ENCODE measurements at places on chromosomes 11 and 22. TPM values are rescaled to one million over a fixed set of nuclear protein-coding genes. Genes with fewer than 3 reads are reported as not detected.
A peak's percentile ranks its signal among the peaks of the same experiment; 100 is the strongest.

ISX gene
- total RNA-seq, result not detected

CRYBA4 gene
- not detected for total RNA-seq

GNAZ gene
- 2.0 TPM for total RNA-seq

GRCh38 chr11:4511282-4512245 is 29.1 kb downstream of the OR52K1 start:
- DNase-seq, result no peak

GRCh38 chr11:34446386-34446785 is 7.7 kb downstream of the CAT start:
- no peak for DNase-seq

DNA sequence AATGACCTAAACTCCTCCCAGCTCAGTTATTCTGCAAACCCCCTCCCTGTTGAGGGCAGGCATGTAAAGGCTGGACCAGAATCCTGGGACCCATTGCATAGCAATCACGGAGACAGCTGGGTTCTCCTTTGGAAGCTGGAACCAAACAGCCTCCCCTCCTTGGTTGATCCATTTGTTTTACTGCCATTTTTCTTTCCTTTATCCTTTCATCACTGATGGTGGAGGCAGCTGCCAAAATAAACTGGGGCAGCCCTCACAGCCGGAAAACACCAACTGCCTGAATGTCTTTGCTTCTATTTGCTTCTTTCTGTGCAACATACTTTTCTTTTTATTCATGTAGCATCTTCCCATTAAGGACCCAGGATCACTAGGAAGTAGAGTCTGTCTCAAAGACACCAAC is 150.0 kb upstream of the SYT13 start:
- DNase-seq, result no peak

DNA sequence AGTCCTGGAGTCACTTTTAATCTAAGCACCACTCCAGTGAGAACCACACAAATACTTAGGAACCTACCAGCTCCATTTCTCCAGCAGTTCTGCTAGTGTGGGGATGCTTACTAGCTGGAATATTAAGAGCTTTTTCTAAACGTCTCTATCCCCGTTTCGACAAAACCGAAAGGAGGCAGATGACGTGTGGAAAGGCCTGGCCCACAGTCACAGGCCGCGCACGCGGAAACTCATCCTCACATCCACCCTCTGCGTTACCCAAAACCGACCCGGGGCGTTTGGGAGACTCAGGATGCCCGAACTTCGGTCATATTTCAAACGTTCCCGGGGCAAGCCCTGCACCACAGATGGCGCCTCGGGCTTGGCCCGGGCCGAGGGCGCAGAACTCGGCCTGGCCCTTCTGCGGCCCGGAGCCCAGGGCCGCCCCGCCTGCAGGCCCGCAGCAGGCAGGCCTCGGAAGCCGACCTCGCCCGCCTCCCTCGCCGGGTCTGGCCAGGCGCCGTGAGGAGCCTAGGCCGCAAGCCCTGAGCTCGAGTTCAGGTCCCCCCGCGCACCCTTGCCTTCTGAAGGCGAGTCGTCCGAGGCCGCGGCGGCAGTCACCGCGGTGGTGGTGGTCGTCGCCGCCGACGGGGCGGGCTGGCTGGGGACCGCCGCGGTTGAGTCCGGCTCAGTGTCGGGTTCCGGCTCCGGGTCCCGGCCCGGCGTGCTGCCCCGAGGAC is 473 bp downstream of the FNBP4 start:
- peak; percentile 81 for DNase-seq

- DNase-seq, result no peak
Observed at GRCh38 chr11:16027621-16028020, 328.7 kb downstream of the SOX6 start.

TEX54 gene
- total RNA-seq, result not detected

- no peak for DNase-seq
Observed at GRCh38 chr11:75777461-75778110, 9.0 kb downstream of the DGAT2 start.

DNA sequence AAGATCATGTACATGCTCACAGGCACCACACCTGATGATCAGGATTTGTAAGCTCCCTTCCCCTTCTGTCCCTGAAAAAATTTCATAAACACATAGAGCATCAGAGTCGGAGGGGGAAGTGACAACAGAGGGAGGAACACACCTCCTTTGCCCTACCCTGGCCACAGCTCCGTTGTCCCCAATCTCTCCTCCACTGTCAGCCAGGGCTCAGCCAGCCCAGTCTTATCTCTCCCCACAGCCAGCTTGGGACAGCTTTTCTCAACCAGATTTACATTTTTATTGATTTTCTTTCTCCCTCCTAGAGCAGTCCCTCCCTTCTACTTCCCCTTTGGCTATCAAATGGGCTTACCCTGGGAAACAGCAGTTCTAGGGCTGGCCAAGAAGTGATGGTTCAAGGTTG is 32.1 kb upstream of the TPBGL start:
- no peak for DNase-seq

RIN1 gene
- total RNA-seq, result 1.5 TPM

DNA sequence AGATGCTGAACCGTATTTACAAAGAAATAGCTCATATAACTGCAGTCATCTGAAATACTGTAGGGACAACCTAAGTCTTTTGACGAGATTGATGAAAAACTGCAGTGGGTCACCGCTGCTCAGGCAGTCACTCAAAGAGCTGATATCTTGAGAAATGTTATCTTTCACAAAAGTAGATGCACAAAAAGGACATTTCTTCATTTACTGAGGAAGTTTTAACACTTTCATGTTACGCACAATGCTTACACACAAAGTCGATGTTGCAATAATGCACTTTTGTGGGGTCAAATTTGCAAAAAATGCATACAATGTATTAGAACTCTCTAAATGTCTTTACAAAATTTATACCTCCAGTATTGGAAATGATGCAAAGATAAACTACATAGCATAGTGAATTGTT is 16.2 kb upstream of the OR10V1 start:
- no peak for DNase-seq

FAM180B gene
- not detected for total RNA-seq

DNA sequence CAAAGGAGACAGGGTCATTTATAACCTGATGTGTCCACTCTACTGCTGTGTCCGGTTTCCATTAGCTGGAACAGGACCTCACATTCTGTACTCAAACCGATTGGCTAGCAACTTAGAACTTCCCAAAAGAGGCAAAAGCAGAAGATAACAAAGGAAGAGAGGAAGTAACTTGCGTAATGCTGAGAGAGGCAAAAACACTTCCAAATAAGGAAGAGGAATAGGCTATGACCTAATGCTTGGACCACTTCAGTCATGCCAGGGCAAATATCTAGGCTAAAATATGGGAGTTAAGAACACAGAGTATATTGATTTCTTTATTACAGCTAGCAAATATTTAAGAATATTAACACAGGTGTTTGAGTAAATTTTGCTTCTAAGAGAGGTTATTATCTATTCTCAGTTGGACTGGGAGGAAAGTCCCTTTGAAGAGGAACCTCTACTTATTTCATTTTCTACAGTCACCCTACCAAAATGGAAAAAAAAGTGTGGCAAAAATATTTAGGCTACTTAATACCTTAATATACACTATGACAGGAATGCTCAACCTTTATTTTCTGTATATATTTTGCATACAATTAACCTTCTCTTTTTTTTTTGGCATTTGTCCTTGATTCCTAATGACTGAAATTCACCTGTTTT is 499.8 kb upstream of the CHORDC1 start:
- no peak for DNase-seq

DNA sequence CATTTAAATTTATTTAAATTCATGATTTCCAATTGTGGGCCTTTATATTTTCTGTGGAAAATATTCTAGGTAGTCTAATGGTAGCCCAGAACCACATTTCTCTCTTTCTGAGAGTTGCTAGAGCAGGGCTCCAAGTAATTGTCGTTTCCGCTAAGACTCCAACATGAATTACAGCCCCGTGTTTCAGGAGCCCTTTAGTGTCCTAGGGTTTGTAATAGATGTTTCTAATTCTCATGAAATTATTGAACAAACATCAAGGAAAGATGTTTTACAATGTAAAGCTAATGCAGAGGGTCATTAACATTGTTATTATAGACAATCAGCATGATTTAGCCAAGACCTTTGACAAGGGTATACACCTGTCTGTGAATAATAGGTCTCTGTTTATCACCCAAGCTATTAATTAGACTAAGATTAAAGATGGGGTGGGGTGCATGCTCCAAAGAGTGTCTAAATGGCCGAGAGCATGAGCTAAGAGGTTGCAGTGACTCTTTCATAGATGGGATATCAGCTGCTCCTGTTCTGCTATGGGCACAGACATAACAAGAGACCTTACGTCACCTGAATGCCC is 81.8 kb upstream of the NTM start:
- DNase-seq, result no peak

DNA sequence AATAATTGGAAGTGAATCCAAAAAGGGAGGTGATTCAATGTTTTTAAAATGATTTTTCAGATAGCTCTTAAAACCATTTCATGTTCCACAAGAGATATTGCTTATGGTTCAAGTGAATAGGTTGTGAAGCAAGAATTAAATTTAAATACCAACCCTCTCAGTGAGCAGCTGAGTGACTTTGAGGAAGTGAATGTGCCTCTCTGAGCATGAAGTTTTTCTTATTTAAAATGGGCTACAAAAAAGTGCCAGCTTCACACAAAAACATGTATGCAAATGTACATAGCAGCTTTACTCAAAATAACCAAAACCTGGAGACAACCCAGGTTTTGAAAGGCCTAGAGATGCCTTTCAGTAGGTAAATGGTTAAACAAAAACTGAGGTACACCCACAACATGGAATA is 35.5 kb upstream of the GAB4 start:
- DNase-seq, result no peak

DNA sequence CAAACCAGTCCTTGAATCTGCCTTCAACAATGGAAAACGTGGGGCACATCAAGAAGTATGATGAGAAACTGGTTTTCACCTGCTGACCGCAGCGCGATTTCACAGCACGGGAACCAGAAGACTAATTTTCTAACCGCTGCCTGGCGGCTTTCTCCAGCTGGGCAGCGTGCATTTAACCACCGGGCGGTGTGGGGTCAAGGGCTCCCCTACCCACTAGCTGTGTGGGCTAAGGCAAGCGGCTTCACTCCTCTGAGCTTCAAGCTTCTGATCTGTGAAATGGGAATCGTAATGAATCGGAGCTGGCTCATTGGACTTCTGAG is 4.2 kb downstream of the SHANK2 start:
- DNase-seq, result no peak

- DNase-seq, result no peak
Observed at GRCh38 chr11:41099654-41100053, 359.8 kb downstream of the LRRC4C start.

DNA sequence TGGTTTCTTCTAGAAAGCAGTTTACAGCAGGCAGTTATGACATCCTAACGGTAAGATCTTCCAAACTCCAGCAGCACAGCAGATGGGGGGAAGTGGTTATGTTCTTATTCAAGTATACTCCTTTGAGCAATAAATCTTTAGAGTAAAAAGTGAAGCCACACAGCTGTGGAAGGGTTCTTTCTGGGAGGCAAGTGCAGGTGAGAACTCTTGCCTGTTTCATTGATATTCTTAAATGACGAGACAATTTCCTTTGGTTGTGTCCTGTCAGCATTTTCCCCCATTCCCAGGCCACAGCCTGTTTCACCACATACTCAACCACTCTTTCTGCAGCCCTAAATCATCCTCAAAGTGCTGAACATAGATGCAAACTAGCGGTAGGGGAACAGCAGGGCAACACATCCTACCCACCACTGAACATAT is 207.3 kb upstream of the MTNR1B start:
- no peak for DNase-seq

APOL3 gene
- total RNA-seq, result 43.1 TPM

TMPRSS5 gene
- total RNA-seq, result 0.26 TPM

Data from CD8-positive, alpha-beta memory T cell (primary cell).